Cortex of kidney (tissue), 1 donor: ENCODE measurements at places on chromosomes 11 and 22.

DNA sequence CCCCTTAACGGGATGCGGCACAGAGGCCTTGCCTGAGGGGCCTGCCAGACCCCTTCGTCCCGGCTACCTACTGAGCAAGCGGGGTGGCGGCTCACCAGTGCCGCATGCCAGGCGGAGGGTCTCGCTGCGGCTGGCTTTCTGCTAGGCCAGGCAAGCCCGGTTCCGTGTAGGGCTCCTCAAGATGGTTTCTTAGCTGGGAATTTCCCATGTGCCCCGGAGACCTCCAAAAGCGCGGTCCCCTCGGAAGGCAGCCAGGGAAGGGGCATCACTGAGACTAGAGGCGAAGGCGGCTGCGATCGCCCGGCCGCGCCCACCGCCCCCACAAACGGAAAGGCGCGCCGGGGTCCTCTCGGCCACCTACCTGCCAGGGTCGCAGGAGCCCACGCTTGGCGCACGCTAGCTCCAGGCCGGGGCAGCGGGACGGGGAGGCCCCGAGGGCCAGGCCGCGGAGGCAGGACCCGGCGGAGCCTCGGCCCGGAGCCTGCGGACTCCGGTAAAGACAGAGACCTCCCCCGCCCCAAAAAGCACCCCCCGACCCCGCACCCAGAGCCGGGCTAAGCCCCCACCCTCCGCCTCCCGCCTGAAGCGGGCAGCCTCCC is 23.8 kb downstream of the MICAL3 start:
- no peak for DNase-seq

DNA sequence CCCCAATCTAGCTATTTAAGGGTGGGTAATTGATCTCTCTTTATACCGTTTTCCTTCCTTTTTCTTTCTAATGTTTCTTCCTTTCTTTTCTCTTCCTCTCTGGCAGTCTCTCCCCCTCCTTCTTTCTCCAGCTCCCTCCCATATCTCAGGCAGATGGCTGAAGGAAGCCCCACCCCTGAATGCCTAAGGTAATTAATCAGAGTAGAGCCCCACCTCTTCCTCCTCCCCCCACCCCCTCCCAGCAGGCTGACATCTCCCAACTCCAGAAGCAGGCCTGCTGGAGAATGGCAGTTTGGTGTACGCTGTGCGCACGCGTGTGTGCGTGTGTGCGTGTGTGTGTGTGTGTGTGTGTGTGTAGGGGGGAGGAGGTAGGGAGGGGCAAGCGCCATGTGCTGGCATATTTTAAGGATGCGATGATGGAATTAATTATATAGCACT is 122.6 kb downstream of the APOL5 start:
- DNase-seq, result no peak

DNA sequence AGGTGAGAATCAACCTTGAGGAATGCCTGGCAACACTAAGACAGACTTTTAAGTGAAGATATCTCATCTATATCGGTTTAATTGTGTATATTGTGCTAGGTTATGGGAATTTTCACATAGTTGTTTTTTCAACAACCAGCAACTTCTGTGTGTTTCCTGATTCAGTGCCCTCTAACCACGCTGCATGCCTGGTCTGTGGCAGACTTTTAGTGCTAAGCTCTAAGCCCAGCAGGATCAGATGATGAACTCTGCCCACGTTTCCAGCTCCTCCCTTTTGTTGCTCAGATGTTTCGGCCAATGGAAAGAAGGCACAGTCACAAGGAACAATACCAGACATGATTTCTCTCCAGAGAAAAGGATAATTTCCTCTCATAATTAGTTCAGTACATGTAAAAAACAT is 1.4 kb upstream of the VWA5A start:
- DNase-seq, result no peak

DNA sequence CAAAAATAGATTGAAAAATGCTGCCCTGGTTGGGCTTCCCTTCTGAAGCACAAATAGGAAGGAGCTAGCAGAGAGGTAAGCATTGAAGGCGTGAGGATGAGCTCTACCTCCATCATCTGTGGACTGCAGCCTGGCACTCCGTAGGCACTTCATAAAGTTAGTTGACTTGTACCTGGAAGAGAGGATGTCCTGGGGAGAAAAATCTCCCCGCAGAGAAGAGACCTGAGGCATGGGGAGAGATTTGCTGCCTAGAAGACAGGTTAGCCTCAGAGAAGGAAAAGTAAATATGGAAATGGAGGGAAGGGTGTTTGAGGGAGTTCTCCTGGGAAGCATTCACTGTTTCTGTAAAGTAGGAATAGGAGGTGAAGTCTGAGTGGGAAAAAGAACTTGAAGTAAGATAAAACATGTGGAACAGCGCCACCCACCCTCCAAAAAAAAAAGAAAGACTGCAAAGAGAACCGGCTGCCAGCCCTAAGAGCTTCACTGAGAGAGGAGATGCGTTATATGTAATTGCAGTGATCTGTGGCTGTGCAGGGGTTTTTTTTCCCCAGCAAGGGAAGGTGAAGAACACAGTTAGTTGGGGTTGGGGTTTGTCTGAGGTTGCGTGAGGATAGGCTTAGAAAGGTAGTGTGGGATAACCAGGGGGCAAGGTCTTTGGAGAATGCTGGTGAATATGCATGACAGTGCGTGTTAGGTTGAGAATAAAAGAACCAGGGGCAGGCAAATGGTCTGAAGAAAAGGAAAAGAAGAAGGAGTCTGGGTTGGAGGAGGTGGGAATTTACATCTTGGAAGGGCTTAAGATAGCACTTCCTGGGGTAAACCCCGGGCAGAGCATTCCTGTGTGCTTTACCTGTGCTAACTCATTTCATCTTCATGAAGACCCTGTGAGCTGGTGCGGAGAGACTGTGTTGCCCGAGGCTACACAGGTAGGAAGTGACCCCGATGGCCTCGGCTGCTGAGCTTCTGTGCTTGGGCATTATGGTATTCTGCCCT is 16.0 kb downstream of the TNRC6B start:
- DNase-seq, result no peak

DNA sequence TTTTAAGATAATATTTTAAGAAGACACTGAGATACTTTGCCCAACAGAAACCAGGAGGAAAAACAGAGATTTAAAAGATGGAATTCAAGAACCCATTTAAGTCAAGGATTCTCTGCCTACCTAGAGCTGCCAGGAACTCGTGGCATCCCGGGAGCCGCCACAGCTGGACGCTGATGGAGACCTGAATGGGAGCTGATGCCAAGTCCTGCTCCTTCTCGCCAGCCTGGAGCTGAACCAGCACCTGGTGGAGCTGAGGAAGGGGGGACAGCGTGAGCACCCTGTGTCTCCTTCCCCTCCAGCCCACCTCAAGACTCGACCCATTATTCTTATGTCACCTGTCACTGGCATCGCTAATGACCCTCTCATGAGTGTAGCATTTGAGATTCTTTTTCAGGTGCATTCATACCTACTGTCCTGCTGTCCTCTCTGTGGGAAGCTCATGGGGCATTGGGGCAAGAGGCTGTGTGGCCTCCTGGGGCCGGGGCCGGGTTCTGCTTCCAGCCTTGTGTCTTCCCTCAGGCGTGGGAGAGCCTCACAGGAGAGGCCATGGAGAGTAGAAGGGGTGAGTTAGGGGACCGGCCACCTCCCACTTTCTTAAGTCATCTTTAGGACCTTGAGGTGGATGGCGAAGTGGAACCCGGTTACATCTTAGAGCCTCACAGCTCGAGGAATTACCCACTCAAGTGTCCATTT is 70.8 kb upstream of the PITPNB start:
- DNase-seq, result no peak

- no peak for DNase-seq
These were observed 25.8 kb downstream of the MACROD1 start for GRCh38 chr11:64140082-64140481.

DNA sequence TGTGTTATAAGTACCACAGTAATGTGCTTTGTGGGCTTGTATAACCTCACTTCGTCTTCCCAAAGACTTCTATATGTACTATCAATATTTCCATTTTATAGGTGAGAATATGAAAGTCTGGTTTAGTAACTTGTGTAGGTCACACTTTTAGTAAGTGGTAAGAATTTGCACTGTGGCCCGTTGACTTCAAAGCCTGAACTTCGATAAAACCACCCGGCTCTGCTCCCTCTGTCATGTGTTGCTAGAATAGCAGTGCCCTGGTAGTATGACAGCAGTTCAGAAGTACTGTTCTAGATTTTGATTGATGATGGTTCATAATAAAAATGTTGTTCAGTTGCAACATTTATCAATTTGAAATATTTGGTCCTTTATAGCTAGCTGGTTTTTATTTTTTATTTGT is 110.2 kb upstream of the SORL1-AS1 start:
- DNase-seq, result no peak

- no peak for DNase-seq
These were observed 44.0 kb upstream of the AKIP1 start for GRCh38 chr11:8867035-8867434.

DNA sequence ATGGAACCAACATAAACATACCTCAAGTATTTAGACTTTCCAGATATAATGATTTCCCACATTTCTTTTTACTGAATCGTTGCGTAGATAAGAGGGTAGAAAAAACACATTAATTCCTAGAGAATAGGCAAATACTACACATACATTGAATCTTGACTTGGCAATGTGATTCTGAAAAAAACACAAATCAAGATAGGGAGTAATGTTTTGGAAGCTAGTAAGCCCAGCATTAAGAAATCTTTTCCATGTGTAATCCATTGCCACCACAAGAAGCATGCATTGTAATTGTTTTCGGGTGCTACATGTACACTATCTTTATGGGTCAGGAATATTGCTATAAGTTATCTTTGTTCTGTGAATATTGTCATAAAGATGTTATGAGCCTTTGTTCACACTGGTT is 269.8 kb upstream of the PDGFD start:
- no peak for DNase-seq

GRCh38 chr11:95703049-95703448 is 86.5 kb downstream of the FAM76B start:
- no peak for DNase-seq

DNA sequence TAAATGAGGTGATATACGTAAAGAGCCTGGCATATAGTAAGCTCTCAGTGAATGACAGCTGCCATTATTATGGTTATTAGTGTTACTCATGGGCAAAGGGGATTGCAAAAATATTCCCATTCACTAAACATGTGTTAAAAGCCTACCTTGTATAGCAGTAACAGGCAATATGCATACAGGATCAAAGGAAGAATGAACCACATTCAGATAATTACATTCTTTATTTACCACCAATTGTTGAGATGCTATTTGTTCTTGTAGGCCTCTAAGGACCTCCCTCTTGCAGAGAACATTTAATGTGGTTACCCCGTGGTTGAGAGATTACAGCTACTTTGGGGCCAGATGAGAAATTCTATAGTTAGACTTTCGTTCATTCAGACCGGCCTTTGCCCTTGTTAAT is 82.7 kb upstream of the DRD2 start:
- no peak for DNase-seq

GRCh38 chr22:50171965-50172421 is 1.5 kb downstream of the PANX2 start:
- no peak for DNase-seq

DNA sequence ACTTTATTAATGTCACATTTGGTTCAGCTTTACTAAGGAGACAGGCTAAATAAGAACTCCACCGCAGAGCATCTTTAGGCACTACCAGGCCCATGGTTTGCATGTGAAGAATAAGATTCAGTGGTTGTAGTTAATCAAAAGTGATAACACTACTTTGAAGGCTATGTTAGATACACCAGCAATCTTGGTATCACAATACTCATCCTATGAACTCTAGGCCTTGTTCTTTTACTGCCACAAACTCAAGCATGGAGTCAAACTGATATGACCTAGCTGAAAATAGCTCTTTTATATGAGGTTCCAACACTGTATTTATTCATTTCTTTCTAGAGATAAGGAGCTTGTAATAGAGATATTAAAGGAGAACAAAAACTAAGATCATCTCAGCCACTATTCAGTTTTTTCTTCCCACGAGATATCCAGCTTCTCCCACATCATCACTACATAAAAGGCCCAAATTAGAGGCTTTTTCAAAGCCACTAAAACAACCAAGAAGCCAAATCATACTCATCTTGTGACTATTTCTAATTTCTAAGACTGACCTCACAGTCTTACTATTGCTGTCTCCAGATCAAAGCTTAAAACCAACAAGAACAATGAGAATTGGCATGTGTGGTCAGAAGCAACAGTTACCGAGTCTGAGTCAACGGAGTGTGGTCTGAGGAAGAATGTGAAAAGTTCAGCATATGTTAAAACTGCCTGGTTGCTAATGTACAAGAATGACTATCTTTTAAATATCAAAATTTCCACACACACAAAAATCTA is 25.1 kb upstream of the GUCY1A2 start:
- DNase-seq, result no peak

GRCh38 chr11:15770798-15771414 is 585.4 kb downstream of the SOX6 start:
- no peak for DNase-seq

DNA sequence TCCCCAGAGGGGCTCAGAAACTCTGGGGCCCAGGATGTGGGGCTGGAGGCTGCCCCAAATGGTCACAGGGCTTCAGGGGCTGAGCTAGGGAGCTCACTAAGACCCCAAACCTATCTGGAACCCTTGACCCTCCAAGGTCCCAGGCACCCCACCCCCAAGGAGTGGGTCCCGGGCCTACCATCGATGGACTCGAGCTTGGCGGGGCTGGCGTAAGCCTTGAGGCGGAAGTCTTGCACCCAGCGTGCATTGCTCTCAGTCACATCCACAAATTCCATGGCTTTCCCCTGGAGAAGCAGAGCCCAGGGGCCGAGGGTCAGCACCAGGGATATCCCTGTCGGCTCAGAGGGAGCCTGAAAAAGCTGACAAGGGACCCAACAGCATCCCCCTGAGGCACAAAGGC is 3.5 kb downstream of the GATD1 start:
- DNase-seq, result no peak

DNA sequence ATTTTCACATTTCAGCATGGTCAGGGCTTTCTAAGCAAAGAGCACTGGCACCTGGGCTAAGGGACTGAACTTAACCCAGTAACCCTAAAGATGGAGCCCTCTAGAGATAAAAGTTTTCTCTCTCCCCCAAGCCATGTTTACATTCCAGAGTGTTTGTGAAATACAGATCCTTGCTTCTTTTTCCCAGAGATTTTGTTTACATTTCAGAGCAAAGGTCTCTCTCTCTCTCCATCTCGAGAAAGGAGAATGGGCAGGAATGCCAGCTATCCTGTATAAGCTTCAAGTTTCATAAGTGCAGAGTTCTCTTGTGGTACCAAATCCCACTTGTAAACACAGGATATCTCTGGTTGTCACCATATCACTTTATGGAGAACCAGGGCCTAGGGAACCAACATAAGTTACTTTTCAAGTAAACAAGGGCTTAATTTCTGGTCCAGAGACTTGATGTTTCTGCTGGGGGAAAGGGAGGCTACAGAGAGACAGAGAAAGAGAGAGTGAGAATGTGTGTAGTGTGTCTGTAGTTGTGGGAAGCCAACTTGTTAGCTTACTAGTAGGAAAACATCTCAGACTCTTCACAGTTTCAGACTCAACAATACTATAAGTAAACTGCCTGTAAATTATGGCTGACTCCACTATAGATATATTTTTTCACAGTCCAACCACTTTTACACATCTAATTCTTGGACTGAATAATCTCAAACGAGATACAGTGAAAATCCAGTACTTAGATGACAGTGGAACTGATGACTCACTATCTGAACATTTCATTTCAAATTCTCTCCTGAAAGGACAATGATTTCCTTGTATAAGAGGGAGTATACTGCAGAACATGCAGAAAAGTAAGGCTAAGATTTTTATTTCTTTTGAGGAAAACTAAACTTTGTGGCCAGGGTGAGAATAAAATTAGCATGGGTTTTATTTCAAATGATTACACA is 76.2 kb downstream of the ARHGAP32 start:
- DNase-seq, result no peak

GRCh38 chr11:8870411-8871170 is 40.4 kb upstream of the AKIP1 start:
- DNase-seq, result no peak
